Activated naive CD4-positive, alpha-beta T cell treated with anti-CD3 and anti-CD28 coated beads, Interleukin-2, amount 50 U/mL, for 72 hours (primary cell): ENCODE measurements at places on chromosomes 16 and 17. TPM values are rescaled to one million over a fixed set of nuclear protein-coding genes. Genes with fewer than 3 reads are reported as not detected.

- no peak for DNase-seq
Observed at GRCh38 chr17:45575126-45575885, 84.8 kb upstream of the PLEKHM1 start.

DNA sequence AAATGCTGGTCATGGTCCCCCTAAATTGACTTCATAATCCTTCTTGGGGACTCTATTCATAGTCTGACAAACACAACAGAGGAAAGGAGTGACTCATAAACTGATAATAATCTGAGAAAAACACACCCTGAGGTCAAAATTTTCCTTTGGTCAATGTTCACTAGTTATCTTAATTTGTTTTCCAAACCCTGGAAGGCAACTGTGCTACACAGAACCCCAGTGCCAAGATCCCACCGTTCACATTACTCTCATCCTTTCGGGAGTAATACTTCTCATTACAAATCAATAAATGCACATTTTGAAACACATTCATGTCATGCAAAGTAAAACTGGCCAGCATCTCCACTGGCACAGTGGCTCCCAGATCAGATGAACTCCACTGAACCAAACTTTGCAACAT is 23.2 kb downstream of the COIL start:
- no peak for DNase-seq

- peak; percentile 66 for DNase-seq
Observed at GRCh38 chr16:15704545-15704987, 54.5 kb downstream of the NDE1 start.

DNA sequence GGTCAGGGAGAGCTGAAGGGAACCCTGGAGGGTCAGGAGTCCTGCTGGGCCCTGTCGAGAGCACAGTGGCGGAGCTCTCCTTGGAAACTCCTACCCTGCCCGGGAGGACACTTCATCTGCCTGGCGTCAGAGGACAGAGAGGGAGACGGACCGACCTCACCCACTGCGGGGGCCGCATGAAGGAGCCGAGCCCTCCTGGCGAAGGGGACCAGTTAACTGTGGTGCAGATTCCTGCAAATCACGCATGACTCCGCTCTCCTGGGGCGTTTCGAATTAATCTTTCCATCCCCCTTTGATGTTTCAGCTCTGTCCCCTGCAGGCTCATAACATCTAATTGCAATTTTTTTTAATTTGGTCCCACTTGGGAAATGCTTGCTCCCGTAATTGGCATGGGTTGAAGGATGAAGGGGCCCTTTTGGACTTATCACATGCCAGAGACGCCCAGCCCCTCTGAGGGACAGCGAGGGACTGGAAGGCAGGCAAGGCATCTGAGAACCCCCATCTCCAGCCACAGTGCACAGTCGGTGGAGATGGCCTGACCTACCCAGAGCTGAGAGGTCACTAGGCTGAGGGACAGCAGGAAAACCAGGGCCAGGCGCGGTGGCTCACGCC is 26.5 kb downstream of the RPH3AL start:
- peak; percentile 40 for DNase-seq

DNA sequence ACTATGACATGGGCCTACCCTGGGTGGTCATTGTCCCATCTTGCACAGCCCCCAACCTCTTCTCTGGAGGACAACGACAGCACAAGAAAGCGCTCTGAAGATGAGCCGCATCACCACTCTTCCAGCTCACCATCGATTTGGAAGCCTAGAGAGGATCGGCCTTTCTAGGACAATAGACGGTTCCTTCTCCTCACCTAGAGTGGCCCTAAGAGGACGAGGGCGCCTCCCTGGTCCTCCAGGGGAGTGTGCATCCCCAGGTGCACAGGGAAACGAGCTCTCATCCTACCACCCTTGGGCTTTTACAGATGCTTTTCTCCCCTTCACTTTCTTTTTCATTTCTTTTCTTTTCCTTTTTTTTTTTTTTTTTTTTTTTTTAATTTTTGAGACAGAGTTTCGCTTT is 20.3 kb upstream of the SLC52A1 start:
- DNase-seq, result no peak

DNA sequence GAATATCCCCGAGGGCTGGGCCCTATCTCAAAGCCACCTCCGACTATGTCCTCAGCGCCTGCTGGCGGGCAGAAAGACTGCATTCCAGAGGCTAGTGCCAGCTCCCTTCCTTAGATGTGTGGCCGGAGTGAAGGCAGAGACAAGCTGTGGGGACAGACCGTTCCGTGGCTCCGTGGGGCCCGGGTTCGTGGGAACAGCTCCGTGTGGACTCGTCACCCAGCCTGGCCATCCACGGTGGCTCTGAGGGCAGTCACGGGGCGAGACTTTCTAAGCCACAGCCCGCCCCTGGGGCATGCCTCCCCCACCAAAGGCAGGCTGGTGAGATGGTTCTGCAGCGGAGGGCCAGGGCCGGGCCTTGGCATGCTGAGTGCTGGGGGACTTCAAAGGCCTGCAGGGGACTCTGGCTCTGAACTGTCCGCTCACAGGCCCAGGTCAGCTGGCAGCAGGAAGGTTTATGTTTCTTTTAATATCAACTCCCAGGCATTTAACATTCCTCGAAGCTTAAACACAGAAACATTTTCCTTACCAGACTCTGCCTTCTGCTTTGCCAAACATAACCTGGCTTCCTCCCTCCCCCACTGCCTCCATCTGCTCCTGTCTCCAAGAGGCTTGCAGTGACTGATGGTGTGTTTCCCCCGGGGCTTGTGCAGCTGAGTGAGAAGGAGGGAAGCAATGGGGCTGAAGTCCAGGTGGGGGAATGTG is 50.4 kb downstream of the TIMM22 start:
- DNase-seq, result no peak

- no peak for DNase-seq
Observed at GRCh38 chr17:74592087-74592990, at the start of gene CD300LD. Gene CD300LD (minus strand): TSS chr17:74592283. CDS start chr17:74592202, 81 bp downstream.

- no peak for DNase-seq
Observed at GRCh38 chr17:41101586-41102259, at the start of gene KRTAP4-16. Gene KRTAP4-16 (minus strand): TSS chr17:41102209. CDS start chr17:41102209, 0 bp downstream.

DNA sequence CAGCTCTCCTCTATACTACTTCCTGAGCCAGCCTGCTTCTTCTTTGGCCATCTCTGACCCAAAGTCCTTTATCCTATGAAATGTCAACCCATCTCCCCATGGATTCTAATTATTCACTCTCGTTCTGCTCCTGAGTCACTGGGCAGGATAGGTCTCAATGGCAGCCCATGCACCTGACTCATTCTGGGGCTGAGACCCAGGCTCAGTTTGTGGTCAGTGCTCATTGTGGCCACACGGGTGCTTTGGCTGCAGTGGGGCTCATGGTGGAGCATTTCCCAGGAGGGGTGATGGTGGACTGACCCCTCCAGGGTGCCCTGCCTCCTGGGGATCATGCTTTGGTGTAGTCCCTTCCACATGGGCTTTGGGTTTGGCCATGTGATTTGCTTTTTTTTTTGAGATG is 154.8 kb upstream of the WSCD1 start:
- DNase-seq, result no peak

- no peak for DNase-seq
Observed at GRCh38 chr17:8445536-8445935, 9.9 kb downstream of the NDEL1 start.

DNA sequence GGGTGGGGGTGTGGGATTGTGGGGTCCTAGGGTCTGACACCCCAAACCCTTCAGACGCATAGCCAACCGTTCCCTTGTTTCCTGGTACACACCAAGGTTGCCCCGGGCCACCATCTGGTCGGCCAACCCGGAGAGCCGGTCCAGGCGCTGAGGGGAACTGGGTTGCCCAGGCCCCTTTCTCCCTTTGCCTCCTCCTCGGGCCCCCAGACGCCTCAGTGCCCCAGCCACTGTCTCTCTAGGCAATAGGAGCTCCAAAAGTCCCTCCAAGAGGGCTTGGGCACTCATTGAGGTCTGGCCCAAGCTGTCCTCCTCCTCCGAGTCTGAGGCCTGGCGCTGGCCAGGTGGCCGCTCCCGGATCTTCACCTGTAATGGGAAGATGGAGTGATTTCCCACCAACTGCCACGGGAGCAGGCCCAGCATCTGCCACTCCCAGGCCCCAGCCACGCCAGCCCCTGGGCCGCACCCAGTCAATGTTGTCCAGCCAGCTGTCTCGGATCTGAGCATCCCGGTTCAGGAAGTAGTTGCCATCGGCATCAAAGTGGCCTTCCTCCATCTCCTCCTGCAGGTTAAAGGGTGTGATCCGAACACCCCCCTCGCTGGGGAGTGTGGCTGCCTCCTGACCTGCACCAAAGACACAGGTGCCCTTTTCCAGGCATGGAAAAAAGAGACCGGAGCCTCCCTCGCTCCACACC is 1.5 kb downstream of the CD2BP2 start:
- peak; percentile 56 for DNase-seq

- DNase-seq, result no peak
Observed at GRCh38 chr16:52515068-52515671, 31.8 kb downstream of the TOX3 start.

GRCh38 chr16:35753559-35754390 is 2294.4 kb downstream of the TP53TG3F start:
- no peak for DNase-seq

- no peak for DNase-seq
Observed at GRCh38 chr16:23709536-23709935, 3.5 kb downstream of the ERN2 start.

GRCh38 chr17:50059256-50059655 is 3.3 kb downstream of the ITGA3 start:
- no peak for DNase-seq

Gene CACNG5
- not detected for total RNA-seq

Gene WFIKKN1
- total RNA-seq, result 0.33 TPM

Gene ACSM3
- total RNA-seq, result 55.0 TPM

Gene ITPRIPL2
- total RNA-seq, result 1.8 TPM

Gene LRRC37A3
- 7.2 TPM for total RNA-seq

Gene NLGN2
- 15.8 TPM for total RNA-seq

Gene OSGIN1
- 0.87 TPM for total RNA-seq

Gene CCL17
- not detected for total RNA-seq

Gene KRTAP2-2
- total RNA-seq, result not detected

Gene SCGB1C2
- total RNA-seq, result not detected

Gene ADGRG3
- 0.21 TPM for total RNA-seq

Gene RRAD
- total RNA-seq, result 3.8 TPM
